SJCRH30 (cell line): ENCODE measurements at places on chromosomes 6 and 20. TPM values are rescaled to one million over a fixed set of nuclear protein-coding genes. Genes with fewer than 3 reads are reported as not detected.

DNA sequence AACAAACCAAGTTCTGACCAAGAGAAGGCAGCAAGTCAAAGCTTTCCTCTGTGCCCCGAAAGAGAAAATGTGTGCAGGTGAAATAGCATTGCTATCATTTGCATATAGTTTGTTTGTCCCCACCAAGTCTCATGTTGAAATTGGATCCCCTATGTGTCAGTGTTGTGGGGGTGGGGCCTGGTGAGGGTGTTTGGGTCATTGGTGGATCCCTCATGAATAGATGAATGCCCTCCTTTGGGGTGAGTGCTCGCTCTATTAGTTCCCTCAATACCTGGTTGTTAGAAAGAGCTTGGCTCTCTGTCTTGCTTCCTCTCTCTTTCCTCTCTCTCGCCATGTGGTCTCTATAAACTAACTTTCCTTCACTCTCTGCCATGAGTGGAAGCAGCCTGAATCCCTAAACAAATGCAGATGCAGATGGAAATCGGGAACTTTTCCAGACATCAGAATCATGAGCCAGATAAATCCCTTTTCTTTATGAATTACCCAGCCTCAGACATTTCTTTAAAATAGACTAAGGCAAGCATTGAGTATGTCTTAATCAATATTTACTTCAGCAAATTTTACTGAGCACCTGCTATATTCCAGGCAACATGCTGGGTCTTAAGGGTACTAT lies 43.8 kb upstream of the SYNDIG1 start:
- H3K27me3 ChIP-seq, result no peaks in the 10 kb centered on the region
- no peak overlapping the region for H3K4me3 ChIP-seq
- no peaks in the 10 kb centered on the region for H3K4me1 ChIP-seq
- no peak overlapping the region for H3K27ac ChIP-seq

DNA sequence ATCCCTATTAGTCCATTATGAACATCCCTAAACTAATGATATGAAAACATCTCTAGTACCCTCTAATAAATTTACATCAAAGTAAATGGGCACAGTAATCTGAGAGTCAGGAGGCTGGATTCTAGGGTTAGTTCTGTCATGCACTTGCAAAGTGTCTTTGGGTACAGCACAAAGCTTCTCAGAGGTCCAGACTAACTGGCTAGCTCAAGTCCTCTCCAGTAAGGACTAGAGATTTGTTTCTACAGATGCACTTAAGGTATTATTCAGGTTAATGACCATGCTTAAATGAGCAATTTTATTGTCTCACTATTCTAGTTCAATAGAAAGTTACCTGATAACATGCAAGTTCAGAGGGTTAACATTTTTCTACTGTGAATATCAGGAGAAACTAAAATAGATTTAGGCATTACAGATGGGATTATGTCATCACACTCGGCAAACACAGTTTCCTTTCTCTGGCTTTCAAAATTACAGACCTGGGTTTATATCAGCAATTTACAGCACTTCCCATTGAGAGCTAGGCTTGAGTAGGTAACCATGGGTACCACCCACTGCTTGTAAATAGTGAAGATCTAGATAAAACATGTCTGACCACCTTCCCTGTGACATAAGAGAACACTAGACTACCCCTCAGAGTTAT lies 402.9 kb upstream of the RUNX2 start:
- no peak overlapping the region for H3K27ac ChIP-seq
- no peaks in the 10 kb centered on the region for H3K27me3 ChIP-seq
- H3K36me3 ChIP-seq, result no peaks in the 10 kb centered on the region
- no peak overlapping the region for H3K4me3 ChIP-seq

- H3K4me3 ChIP-seq, result no peak overlapping the region
- peaks cover 5% of the 10 kb centered on the region for H3K4me1 ChIP-seq
- H3K36me3 ChIP-seq, result no peaks in the 10 kb centered on the region
- DNase-seq, result no peak
Measured at GRCh38 chr20:19791887-19792286, 33.8 kb downstream of the RIN2 start.

DNA sequence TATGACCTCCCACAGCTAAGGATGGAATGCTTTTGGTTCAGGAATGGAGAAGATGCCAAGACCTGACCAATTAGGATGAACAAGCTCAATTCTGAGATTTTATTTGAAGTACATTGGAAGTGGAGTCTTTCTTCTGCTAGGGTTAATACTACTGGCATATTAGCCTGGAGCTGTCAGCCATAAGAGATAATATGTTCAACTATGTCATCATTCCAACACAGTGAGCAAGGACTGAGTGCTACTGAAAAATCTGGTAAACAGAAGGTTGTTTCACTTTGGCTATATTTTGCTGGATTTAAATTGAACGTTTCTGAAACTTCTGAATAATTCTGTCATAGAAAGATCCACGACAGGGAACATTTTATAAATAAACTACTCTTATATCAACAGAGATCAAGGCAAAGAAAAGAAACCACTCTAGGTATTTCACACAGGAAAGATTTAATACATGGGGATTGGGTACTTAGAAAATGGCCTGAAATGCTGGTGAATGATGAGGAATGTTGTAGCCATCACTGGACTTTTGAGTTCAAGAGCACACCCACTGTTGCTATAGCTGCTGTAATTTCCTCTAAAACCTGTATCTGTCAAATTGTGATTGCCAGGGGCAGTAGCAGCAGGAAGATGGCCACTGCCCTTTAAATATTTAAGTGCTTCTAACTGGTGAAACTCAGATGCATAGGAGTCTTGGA lies 200.5 kb downstream of the PLCB4 start:
- H3K27me3 ChIP-seq, result no peaks in the 10 kb centered on the region
- no peaks in the 10 kb centered on the region for H3K36me3 ChIP-seq
- no peak for DNase-seq

DNA sequence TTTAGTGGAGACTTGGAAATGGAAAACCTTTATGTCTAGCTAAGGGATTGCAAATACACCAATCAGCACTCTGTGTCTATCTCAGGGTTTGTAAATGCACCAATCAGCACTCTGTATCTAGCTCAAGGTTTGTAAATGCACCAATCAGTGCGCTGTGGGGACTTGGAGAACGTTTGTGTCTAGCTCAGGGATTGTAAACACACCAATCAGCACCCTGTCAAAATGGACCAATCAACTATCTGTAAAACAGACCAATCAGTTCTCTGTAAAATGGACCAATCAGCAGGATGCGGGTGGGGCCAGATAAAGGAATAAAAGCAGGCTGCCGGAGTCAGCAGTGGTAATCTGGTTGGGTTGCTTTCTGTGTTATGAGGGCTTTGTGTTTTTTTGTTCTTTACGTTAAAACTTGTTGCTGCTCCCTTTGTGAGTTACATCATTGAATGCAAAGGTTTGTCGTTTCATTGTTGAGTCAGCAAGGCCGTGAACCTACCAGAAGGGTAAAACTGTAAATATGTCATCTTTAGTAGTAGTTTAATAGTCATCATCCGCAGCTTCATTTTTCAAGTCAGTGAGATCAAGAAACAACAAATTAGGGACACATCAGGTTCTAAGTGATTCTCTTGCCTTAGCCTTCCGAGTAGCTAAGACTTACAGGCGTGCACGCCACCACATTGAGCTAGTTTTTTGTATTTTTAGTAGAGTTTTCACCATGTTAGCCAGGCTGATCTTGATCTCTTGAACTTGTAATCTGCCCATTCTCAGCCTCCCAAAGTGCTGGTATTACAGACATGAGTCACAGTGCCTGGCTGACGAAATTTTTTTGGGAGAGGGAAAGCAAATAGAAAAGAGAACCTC lies 22.7 kb upstream of the NUP153 start:
- no peak for DNase-seq
- H3K4me3 ChIP-seq, result no peak overlapping the region
- H3K36me3 ChIP-seq, result no peaks in the 10 kb centered on the region

The LY86 gene
- not detected in 2 replicates for total RNA-seq

The LY6G6F gene
- not detected in 2 replicates for total RNA-seq
